NCI-H1048 (cell line): ENCODE measurements at places on chromosomes 1 and 21.

DNA sequence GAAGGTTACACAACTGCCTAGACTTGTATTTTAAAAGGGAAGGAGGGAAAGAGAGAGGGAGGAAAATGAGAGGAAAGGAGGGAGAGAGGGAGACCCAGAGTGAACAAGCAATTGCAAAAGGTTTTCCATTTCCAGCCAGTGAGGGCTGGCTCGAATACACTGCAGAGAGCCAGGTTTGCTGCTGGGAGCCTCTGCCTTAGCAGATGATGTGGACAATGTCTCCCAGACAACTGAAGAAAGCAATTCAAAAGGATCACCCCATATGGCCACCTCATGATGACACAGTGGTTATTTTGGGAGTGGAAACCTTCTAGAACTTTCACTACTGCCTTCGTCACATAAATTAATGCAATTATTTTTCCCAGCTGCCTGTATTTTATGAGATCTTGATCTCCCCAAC, 86.4 kb downstream of the BCAR3 start:
- DNase-seq: no peak

- DNase-seq: no peak
Measured at GRCh38 chr1:100528871-100529270, 9.1 kb upstream of the GPR88 start.

DNA sequence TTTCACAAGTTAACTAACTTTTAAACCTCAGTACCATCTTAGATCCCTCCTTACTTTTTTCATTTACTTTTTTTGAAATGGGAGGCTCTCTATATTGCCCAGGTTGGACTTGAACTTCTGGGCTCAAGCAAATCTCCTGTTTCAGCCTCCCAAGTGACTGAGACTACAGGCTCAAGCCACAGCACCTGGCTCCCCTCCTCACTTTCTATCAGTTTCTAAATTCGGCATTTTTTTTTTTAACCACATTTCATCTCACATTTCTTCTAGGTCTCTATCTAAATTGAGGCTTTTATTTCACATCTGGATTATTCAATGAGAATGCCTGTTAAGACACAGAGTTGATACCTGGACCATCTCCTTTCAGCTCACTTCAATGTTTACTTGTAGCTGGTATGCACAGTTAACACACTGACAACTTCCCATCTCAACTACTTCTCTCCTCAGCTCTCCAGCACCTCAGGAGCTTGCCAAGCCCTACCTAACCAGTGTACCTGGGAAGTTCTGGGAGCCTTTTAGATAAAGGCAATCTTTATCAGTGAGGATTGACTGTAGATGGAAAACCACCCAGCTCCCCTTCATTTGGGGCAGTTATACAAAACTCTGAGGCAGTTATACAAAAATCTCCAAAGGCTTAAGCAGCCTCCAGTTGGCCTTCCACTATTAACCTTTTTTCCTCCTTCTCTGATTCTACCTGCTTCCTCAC, 3.4 kb downstream of the USP33 start:
- no peak for DNase-seq

GRCh38 chr1:52502789-52503188, 50.1 kb downstream of the TUT4 start:
- DNase-seq: no peak

DNA sequence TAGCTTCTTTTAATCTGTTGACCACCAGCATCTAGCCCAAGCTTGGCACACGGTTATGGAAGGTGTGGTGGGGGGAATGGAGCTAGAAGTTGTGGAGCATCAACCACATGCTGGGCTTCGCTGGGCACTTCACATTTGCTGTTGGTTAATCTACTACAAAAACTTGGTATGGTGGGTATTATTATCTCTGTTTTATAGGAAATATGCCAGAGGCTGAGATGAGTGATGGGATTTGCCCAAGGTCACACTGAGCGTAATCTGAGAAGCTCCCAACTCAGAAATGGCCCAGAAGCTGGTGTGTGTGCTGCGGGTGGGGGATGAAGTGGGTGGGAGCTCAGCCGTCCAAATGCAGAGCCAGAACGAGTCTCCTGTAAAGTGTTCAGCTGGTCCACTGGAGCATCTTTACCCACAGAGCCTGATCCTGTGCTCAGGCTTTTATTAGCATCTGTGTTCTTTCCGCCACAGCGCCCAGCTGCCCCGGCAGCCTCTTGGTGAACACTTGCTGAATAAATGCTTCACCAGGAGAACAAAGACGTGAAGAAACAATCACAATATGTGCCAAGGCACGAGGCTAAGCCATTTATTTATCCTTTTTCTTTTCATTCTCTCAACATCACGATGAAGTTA, 98.6 kb upstream of the JUN start:
- DNase-seq: no peak

DNA sequence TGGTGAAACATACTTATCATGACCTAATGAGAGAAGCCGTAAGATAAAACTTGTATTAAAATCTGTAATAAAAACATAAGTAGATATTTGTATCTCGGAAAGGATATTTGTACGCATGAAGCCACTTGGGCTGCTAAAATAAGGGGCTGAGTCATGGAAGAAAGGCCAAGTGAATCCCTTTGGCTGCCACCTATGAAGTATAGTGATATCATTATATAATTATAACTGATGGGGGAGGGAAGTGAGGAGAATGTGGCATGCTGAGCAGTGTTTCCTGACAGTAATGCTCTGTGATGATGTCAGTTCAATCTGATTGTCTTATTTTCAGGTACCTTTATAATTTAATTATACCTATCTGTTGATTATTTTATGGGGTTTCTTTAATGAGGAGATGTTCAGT, 13.6 kb downstream of the RWDD3 start:
- DNase-seq: no peak

DNA sequence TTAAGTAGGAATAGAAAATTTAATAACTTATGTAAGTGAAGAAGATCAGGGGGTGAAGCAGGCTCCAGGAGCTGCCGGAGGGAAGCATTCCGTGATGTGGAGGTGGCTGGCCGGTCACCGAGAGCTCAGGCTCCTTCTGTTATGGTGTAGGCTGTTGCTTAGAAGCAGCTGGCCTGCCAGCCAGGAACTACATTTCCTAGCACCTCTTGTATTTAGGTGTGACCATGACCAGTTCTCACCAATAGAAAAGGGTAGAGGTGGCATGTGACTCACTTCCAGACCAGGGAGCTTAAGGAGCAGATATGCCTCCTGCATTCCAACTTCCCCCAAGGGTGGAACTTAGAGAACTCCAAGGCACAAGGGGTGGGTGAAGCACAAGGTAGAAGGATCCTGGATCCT, 120.7 kb downstream of the ACTL8 start:
- no peak for DNase-seq

- DNase-seq: no peak
Measured at GRCh38 chr1:63886340-63886739, 112.5 kb downstream of the ROR1 start.

DNA sequence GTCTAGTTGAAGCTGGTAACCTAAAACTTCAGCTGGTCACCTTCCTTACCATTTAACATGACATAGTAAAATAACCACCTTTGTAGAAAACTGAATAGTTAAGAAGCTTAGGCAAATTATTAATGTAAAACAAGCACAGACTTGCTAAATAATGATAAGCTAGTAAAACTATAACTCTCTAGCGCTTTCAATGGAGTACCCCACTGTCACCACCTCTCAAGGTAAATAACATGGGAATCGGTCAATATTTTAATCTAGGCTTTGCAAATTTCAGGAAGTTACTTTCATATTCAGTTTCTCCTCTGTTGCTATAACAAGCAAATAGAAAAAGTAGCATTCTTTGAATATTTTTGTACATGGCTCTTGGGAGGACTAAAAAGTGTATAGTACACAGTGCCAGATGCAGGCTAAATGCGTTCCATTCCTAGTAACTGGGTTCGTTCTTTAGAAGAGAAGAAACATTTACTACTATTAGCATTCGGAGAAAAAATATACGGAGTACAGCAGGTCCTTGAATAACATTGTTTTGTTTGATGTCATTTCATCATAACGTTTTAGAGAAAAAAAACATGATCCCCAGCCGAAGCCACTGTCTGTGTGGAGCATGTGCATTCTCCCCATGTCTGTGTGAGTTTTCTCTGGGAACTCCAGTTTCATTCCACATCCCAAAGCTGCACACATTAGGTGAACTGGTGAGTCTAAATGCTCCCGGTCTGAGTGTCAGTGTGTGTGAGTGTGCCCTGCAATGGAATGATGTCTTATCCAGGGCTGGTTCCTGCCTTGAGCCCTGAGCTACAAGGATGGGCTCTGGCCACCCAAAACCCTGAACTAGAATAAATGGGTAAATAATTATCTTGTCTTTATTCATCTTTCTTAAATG, 52.5 kb downstream of the EPRS1 start:
- peak; percentile 64 for DNase-seq
